ENCODE measurements at places on chromosomes 13 and 19. TPM values are rescaled to one million over a fixed set of nuclear protein-coding genes. Genes with fewer than 3 reads are reported as not detected.

Gene DHDH
- polyA plus RNA-seq: 4.6 TPM

Gene CEACAM16
- not detected for polyA plus RNA-seq

Gene LRRC4B
- polyA plus RNA-seq: 14.2 TPM

Gene MAP4K1
- 3.9 TPM for polyA plus RNA-seq

Gene PAK4
- 46.1 TPM for polyA plus RNA-seq

Gene TNFRSF19
- polyA plus RNA-seq: 60.8 TPM

Gene HCST
- 1.1 TPM for polyA plus RNA-seq

DNA sequence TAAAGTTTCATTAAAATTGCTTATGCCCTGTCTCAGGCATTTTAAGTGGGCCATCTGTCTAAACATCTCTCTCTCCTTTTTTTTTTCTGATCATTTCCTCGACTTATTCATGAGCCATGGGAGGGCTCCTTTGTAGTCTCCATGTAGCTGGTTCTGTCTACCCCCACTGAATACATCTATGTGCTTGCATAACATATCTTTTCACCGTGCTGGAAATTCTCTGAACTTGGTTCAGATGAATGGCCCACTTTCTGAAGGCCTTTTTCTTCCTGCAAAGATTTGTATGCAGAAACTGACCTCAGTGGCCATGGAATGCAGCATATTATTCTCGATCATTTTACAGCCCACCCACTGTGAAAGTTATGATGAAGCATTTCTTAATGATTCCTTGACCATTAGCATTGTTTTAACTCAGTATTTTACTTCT lies 225.3 kb downstream of the GGACT start:
- peak; percentile 12 for DNase-seq

GRCh38 chr19:6743714-6744380 lies 4.4 kb downstream of the TRIP10 start:
- no peak for DNase-seq

DNA sequence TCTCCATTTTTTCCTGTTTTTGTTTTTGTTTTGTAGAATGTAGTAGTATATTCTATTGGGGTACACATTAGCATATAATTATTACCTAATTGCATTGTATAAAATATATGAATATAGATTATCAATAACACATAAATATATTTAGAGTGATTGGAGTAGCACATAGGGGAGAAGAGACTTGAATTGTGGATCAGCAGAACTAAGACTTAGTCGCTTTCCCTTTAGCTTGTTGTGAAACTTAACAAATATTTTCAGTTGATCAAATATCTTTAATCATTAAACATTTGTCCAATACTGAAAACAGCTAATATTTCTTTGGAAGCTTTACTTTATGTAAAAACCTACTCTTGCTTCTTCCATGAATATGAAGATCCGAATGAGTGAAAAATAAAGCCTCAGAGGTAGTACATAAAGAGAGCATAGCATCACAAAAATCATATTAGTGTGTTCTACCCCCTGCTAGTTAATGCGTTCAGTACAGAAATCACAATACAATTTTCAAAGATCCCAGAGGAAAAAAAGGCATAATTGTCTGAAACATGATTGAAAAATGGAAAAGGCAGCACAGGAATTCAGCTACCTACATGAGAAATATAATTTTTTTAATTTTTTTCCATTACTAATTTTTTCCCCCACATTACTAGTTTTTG lies 1348.0 kb upstream of the PRR20A start:
- DNase-seq: no peak

DNA sequence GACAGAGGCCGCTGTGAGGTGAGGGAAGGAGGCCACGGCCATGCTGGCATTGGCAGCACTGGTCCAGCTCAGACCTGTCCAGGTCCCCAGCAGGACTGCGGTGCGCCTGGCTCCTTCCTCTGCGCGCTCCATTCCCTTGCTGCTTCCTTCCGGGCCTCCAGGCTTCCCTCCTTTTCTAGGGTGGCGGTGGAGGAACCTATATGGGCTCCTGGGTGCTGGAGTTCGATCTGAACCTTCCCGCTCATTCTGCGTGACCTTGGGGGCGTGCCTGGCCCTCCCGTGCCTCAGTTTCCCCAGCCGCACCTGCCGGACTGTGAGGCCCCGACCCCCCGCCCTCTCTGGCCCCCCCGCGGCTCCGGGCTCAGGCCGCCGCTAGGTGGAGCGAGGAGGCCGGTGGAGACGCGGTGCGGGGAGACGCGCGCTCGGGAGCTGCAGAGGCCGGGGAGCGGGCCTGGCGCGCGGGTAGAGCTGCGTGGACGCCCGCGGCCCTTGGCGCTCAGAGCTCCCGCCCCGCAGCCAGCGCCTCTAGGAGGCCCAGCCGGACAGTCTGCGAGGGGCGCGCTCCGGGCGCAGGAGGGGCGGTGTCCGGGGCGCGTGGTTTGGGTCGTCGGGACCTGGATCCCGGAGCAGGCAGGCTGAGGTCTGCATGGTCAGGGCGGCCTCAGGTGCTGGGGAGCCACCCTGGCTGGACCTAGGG lies 29.9 kb downstream of the EFNA2 start:
- DNase-seq: no peak

- DNase-seq: no peak
Measured at GRCh38 chr13:114272977-114273376, 8.4 kb upstream of the UPF3A start.

- no peak for DNase-seq
Measured at GRCh38 chr13:100694722-100695508, 20.3 kb upstream of the TMTC4 start.

- DNase-seq: peak; percentile 53
Measured at GRCh38 chr19:42422901-42423461, 4.2 kb downstream of the LIPE start.

- peak; percentile 39 for DNase-seq
Measured at GRCh38 chr13:26660766-26661165, 99.8 kb downstream of the GPR12 start.

- DNase-seq: no peak
Measured at GRCh38 chr13:48431431-48431830, 18.5 kb upstream of the LPAR6 start.

DNA sequence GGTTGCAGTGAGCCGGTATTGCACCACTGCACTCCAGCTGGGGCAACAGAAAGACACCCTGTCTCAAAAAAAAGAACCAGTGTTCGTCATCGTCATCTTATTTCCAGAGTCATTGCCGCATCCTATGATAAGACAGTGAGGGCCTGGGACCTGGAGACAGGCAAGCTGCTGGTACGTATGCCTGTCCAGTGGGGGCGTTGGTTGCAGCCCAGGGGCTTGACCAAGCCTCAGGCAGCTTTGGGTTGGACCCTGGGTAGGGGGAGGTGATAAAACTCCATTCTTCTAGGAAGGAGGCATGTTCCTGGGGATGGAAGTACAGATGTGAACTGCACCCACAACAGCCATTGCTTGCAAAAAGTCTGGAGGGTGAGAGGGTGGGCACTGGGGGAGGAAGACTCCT lies 15.6 kb downstream of the WDR88 start:
- no peak for DNase-seq

DNA sequence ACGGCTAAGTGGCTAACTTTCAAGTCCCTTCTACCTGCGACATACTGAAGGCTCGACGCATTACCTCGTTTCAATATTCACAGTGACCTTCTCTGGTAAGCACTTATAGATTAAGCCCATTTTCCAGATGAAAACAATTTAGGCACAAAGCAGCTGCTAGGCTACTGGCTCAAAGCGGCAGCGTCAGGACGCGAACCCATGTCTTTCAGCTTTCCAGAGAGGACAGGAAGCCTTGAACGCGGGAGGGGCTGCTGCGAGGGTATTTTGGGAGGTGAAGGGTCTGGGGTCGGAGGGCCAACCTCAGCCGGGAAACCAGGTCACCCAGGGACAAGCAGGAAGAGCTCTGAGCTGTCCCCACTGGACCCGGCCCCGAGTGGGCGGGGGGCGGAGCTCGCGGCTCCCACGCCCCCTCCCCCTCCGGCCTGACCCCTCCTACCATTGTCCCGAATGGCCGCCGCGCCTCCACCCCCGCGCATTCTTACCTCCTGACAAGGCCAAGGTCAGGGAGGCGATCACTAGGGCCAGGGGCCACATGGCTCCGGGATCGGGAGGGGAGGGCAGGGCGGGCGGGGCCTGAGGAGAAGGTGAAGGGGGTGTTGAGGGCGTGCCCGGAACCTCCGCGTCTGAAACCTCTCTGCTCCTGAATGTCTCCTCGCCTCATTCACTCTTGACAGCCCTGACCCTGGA lies at the start of gene KLK13:
Gene KLK13, minus strand, starts transcription at position 559 of the 687 bp plus-strand sequence. Its CDS starts 25 bp downstream, at position 534.
- peak; percentile 10 for DNase-seq

DNA sequence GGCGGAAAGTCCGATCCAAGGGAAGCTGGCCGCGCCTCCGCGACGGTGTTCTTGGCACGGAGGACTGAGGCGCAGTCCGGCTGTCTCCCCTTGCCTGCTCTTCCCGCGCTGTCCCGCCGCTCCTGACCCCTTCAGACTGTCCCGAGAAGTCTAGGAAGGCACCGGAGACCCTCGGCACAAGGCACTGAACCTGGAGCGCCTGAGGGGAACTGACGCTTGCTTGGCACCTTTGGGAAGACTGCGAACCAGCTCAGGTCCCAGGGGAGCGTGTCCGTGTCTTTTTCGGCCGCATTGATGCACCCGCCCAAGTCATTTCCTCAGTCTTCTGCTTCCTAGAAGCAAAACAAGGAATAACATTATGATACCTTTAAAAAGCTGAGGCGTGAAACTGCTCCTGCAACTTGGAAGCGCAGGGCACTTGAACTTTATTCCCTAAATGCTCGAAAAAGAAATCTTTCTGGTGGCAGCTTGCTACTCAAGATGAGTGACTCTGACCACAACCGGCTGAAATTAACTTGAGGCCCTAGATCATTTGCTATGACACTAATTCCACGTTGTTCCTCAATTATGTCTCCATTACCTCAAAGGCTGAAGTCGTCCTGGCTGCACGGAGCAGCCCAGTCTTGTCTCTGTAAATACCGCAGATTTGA lies 735 bp upstream of the FLT1 start:
- DNase-seq: no peak

- DNase-seq: no peak
Measured at GRCh38 chr13:113821847-113822246, 42.0 kb downstream of the GAS6 start.

DNA sequence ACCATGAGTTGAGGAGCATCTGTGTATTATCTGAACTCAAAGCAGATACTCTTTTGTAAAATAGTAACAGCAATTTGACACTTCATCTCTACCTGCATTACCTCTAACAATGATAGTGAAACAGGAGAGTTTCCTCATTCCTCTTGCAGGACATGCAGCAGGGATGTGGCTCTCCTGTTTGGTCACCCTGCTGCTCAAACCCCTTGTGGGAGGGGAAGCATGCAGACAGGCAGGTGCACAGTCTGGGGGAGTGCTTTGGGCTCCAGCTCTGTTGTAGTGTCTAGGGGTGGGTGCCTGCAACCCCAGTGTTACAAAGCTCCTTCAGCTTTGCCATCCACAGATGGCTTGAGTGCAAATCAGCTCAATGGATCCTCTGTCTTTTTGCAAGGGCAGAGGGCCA lies 827.6 kb downstream of the DACH1 start:
- no peak for DNase-seq

- peak; percentile 74 for DNase-seq
Measured at GRCh38 chr13:78589206-78589605, 14.1 kb downstream of the POU4F1 start.

- DNase-seq: no peak
Measured at GRCh38 chr13:41025518-41025917, 6.4 kb upstream of the ELF1 start.

DNA sequence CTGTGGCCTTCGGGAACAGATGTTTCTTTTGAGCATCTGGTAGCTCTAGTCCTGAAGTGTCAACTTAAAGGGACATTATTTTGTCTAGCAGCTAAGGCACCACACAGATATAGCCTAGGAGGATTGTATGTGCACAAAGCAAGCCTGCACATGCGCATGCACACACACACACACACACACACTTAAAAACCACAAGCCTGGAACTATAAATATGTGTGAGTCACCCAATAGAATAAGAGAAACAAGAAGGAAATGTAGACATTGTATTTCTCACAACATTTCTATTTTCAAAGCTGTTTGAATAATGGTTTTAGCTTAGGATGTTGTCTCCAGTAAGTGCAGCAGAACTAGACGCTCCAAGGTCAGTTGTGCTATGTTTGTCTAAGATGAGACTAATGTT lies 516.5 kb downstream of the SUCLA2 start:
- no peak for DNase-seq

All from left kidney (tissue), 8 donors.